Right cardiac atrium (tissue), 5 donors: ENCODE measurements at places on chromosomes 7 and 10. TPM values are rescaled to one million over a fixed set of nuclear protein-coding genes. Genes with fewer than 3 reads are reported as not detected.

Gene CALHM1
- total RNA-seq: not detected

Gene NACAD
- total RNA-seq: 6.5 TPM

Gene RET
- 0.47 TPM for total RNA-seq

Gene VAX1
- total RNA-seq: not detected

Gene CCDC71L
- 9.5 TPM for total RNA-seq

Gene LIPK
- not detected for total RNA-seq

Gene HOXA5
- total RNA-seq: not detected

Gene PHYHIPL
- 0.25 TPM for total RNA-seq

Gene LIPN
- total RNA-seq: 0.26 TPM

Gene TAC1
- not detected for total RNA-seq

Gene SPDYE2B
- total RNA-seq: not detected

Gene NXPH1
- not detected for total RNA-seq
